ENCODE measurements at places on chromosomes 13 and 19. TPM values are rescaled to one million over a fixed set of nuclear protein-coding genes. Genes with fewer than 3 reads are reported as not detected.

- DNase-seq = no peak
Observed at GRCh38 chr19:40502647-40503319, 36.0 kb downstream of the SPTBN4 start.

DNA sequence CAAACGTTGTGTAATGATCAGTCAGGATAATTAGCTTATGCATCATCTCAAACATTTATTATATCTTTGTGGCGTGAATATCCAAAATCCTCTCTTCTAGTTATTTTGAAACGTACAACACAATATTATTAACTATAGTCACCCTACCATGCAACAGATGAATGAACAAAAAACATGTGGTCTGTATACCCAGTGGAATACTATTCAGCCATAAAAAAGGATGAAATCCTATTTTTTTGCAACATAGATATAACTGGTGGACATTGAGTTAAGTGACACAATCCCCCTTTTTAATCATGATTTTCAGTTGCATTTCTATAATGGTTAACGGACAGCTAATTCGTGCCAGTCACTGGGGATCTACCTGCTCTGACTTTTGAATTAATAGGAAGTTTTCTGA lies 145.6 kb downstream of the SOX1 start:
- DNase-seq = no peak

GRCh38 chr13:90956031-90956430 lies 391.5 kb upstream of the MIR17HG start:
- DNase-seq = no peak

GRCh38 chr19:2469102-2469914 lies 6.6 kb upstream of the GADD45B start:
- no peak for DNase-seq

DNA sequence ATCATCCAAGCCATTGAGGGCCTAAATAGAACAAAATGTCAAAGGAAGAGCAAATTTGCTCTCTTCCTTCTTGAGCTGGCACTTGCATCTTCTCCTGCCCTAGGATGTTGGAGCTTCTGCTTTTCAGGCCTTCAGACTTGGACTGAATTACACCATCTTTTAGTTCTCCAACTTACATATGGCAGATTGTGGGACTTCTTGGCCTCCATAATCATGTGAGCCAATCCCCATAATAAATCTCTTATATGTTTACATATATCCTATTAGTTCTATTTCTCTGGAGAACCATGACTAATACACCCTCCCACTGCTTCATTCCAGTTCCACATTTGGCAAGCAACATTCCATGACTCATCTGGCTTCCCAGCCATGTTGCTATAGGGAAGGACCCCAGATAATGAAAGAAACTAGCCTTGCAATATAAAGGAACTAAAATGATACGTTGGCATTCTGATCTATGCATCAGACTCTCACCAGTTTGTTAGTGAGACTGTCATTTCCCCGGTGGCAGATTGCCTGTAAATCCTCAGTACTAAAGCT lies 11.0 kb upstream of the ACOD1 start:
- DNase-seq = no peak

GRCh38 chr19:13621413-13621812 lies 115.1 kb upstream of the CACNA1A start:
- DNase-seq = no peak

- DNase-seq = no peak
Observed at GRCh38 chr19:2550431-2551171, 74.7 kb downstream of the GADD45B start.

GRCh38 chr13:45954836-45955800 lies 97.4 kb downstream of the ZC3H13 start:
- DNase-seq = no peak

DNA sequence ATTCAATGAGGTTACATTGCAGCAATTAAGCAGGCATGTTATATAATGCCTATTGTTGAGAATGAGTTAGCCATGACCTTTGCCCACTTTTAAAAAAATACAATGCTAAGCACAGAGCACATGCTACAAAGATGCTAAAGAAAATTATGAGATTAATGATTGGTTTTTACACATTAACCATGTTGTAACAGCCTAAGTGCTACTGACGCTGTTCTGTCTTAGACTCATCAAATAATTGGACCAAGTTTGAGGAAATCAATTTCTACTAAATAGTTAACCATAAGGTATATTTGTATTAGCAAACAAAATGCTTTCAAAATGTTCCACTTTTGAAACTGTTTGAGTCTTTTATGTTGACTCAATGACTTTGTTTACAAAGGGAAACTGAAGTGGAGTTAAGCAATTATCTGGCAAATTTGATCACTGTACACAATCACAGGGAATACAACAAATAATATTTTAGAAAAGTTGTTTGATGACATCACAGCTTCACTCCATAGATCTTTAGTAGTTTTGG lies 14.3 kb downstream of the MIR17HG start:
- DNase-seq = no peak

GRCh38 chr19:11987405-11988281 lies 22.8 kb downstream of the ZNF763 start:
- peak; percentile 81 for DNase-seq

GRCh38 chr19:28864024-28864503 lies 348.9 kb downstream of the UQCRFS1 start:
- no peak for DNase-seq

DNA sequence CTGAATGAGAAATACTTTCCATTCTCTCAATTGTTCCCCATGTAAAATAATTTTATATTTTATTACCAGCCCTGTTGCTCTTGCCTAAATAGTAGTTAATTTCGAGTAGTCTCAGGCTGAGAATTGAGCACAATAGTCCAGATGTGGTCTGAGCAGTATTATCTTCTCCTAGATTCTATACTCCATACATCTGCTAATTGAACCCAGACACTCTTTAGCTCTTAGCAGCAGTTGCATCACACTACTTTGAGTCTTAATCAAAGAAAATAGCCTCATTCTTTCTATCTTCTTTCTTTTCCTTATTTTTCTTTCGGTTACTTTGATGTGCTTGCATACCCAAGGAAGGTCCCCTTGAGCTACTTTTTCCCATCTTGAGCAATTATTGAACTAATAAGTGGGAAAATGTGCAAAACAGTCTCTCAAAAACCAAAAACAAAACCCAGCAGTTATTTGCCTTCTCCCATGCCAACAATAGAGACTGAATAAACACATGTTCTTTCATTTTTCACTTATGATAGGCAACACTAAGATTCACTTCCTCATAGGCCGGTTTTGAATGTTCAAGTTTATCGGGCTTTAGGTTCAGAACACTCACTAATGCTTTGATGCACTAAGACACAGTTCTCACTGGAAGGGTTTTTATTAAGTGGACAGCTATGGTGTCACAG lies 204.5 kb downstream of the POU4F1 start:
- no peak for DNase-seq

- DNase-seq = no peak
Observed at GRCh38 chr13:113337976-113338375, 26.0 kb downstream of the GRTP1 start.

DNA sequence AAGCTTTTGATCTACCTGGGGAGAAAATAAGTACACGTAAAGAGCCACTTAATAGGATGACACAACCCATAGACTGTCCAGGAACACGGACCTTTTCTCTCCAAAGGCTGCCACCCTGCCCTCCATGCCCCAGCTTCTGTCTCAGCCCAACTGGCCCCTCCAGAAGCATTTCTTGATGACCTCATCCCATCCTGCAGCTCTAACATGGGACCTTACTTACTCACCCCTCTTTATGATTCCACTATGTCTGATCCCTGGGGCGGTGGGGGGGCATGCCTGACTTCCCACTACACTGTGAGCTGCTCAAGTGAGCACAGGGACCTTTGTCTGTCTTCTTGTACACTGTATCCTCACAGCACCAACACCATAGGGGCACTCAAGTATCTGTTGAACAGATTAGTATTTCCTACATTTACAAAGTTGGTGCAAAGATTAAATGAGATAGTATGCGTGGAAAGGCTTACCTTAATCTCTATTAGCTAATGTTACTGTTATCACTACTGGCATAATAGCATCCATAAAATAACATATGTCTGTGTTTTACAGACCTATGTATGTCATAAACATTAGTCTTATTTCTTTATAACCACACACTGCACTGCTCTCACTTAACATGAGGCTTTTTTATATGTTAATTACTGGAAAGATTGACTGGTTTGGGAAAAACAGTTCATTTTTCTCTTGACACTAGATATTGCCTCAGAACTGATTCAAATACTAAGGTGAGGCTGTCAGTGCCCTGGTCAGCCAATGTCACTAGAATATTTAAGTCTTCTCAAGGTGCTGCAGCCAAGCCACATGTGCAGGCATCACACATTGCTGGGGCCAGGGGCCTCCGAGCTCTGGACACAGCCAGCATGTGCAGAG lies 100.9 kb downstream of the FOXO1 start:
- DNase-seq = no peak

DNA sequence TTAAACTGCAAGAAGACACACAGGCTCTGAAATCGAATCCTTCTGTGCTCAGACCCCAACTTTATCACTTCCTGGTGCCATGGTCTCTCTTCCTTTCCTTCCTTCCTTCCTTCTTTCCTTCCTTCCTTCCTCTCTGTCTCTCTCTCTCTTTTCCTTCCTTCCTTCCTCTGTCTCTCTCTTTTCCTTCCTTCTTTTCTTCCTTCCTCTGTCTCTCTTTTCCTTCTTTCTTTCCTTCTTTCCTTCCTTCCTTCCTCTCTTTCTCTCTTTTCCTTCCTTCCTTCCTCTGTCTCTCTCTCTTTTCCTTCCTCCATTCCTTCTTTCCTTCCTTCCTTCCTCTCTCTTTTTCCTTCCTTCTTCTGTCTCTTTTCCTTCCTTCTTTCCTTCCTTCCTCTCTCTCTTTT lies 127.2 kb upstream of the CACNA1A start:
- no peak for DNase-seq

DNA sequence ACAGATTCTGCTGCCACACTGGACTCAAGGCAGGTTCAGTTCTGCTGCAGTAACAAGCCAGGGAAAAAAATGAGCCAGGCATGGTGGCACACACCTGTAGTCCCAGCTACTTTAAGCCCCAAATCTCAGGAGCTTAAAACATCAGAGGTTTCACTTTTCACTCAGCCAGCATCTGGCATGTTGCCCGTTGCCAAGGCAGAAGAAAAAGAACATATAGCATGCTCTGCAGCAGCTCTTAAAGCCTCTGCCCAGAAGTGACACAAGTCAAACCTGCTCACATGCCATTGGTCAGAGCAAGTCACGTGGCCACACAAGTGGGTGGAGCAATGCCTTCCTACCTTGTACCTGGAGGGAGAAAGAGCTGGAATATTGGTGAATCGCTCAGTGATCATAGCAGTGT lies 14.7 kb upstream of the ADGRE5 start:
- DNase-seq = peak; percentile 86

- DNase-seq = no peak
Observed at GRCh38 chr13:27806744-27807387, 14.6 kb downstream of the GSX1 start.

DNA sequence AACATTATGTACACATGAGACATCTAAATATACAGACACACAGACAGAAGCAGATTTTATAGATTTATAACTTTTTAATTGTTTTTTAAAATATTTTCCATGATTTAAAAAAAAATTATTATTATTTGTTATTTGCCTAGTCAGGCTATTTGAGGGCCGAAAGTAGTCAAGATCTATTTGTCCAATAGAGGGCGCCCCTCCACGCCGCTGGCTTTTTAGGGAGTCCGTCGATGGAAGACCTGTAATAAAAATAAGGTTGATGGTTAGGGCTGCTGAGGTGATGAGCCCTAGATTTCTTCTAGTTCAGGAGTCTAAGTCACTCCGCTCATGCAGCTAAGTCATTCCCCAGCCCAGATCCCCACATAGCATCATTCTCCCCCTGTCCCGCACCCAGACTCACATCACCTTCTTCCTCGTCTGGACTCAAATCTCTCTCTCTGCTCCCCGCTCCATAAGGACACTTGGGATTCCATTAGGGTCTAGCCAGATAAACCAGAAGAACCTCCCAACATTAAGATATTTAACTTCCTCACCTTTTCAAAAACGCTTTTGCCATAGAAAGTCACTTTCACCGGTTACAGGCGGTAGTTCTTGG lies 33.9 kb upstream of the CEACAM21 start:
- DNase-seq = peak; percentile 66

DNA sequence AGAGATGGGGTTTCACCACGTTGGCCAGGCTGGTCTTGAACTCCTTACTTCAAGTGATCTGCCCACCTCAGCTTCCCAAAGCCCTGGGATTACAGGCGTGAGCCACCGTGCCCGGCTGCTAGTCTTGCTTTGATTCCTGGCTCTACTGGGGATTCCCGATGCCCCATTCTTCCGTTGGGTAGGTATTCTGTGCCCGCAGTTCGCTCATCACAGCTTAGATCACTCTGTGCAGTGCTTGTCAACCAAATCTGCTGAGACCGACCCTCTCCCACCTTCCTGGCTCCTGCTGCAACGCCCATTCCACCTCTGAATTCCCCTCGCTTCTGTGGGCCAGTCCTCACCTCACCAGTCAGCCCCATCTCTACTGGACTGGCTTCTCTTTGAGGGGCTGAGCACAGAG lies 4.6 kb upstream of the ZNF414 start:
- DNase-seq = no peak

DNA sequence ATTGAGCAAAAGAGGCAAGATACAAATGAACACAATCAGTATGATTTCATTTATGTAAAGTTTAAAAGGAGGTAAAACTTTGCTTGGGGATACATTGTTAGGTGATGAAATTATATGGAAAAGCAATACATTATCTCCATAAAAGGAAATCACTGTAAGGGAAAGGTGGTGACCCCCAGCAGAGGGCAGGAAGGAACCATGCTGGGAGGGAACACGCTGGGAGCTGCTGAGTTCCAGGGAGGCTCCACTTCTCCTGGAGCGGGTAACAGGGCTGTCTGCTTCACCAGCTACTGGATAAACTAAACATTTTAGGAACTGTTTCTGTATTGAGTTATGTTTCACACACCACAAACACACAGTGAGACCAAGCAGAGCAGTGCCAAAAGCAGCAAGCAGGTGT lies 91.2 kb downstream of the KATNAL1 start:
- DNase-seq = no peak

DNA sequence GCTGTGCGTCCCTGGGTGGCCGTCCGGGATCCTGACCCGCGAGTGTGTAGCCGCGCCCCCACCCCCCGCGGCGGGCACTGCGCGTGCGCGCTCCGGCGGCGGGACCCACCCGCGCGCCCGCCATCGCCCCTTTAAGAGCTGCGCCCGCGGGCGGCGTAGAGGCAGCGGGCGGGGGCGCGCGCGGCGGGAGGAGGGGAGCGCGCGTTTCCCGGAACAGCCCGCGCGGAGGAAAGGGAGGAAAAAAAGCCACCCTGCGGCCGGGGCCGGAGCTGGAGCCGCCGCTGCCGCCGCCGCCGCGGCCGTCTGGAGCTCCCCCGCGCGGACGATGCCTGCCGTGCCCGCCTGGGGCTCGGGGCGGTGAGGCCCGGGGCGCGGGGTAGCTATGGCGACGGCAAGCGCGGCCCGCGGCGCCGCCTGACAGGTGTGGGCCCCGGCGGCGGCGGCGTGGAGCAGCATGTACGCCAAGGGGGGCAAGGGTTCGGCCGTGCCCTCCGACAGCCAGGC lies at the start of gene SSBP4:
TSS of gene SSBP4 (plus strand) at position 204 of the 504 bp plus-strand sequence. CDS start at position 455, 251 bp downstream.
- DNase-seq = peak; percentile 75

Gene KLK10
- not detected for total RNA-seq

Gene TDRD12
- 0.18 TPM for total RNA-seq

Gene CNFN
- not detected for total RNA-seq

Gene ANGPTL4
- total RNA-seq = 2.3 TPM

Gene ZNF211
- 8.4 TPM for total RNA-seq

Gene DCT
- total RNA-seq = not detected

Gene MAST1
- 1.4 TPM for total RNA-seq

Gene ACOD1
- not detected for total RNA-seq

Gene S1PR5
- total RNA-seq = not detected

Gene ZNF626
- 1.5 TPM for total RNA-seq

Gene NUCB1
- total RNA-seq = 117 TPM

Gene KLK7
- not detected for total RNA-seq

Gene RDH8
- not detected for total RNA-seq

Gene ZNF177
- 0.18 TPM for total RNA-seq

Gene SHD
- not detected for total RNA-seq

All from activated T-helper 1 cell treated with anti-CD3 and anti-CD28 coated beads, Interleukin-12 subunit alpha, Interleukin-12 subunit beta, Interleukin-2, Interleukin-4 antibody, amounts not matched to agents 30 ng/mL and 10 ng/mL and 1 ng/mL, durations not matched to agents 14 hours and 24 hours and 36 hours (primary cell).